ENCODE measurements at places on chromosomes 6 and 20. TPM values are rescaled to one million over a fixed set of nuclear protein-coding genes. Genes with fewer than 3 reads are reported as not detected.
A peak's percentile ranks its signal among the peaks of the same experiment; 100 is the strongest.

Gene DUSP15
- polyA plus RNA-seq, result 3.0 TPM

Gene OR2J3
- polyA plus RNA-seq, result not detected

Gene ALDH5A1
- polyA plus RNA-seq, result 8.2 TPM

DNA sequence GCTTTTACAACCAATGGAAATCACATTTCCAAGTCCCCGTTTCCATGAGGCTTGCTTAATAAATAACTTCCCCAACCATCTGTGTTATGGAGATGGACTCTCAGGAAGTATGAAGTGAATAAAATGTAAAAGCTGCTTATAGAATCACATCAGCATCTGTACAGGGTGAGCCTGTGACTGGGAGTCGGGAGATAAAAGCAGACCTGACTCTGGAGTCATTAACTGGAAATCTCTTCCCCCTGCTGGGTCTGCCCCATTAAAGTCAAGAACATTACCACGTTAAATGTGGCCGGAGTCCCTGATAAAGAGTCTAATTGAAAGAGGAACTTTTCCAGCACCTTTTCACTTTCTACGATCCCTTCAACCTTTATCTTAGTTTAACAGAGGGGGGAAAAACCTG, 368.5 kb downstream of the DOK5 start:
- DNase-seq, result no peak

DNA sequence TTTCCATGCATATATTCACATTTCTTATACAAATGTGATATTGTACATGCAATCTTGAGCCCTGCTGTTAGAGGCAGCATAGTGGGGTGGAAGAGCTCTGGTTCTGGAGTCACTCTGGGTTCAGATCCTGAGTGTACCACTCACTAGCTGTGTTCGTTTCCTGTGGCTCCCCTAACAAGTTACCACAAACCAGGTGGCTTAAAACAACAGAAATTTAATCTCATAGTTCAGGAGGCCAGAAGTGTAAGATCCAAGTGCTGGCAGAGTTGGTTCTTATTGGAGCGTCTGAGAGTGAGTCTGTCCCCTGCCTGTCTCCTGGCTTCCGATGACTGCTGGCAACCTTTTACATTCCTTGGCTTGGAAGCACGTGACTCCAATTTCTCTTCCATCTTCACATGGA, 115.6 kb downstream of the MAP3K7 start:
- DNase-seq, result no peak

Gene TINAG
- polyA plus RNA-seq, result not detected

GRCh38 chr6:7145885-7146828, 38.4 kb downstream of the RREB1 start:
- no peak for DNase-seq

Gene LRRN4
- 0.23 TPM for polyA plus RNA-seq

- DNase-seq, result no peak
Measured at GRCh38 chr6:63533026-63533425, 39.3 kb upstream of the LOC128125822 start.

- no peak for DNase-seq
Measured at GRCh38 chr6:56241124-56241802, 6.1 kb downstream of the COL21A1 start.

GRCh38 chr6:125995972-125996580, 9.7 kb downstream of the TRMT11 start:
- peak; percentile 62 for DNase-seq

- no peak for DNase-seq
Measured at GRCh38 chr6:163804991-163805390, 390.5 kb downstream of the QKI start.

GRCh38 chr6:17165383-17165782, 63.5 kb downstream of the STMND1 start:
- no peak for DNase-seq

- no peak for DNase-seq
Measured at GRCh38 chr6:52984247-52984646, 10.8 kb downstream of the GSTA4 start.

DNA sequence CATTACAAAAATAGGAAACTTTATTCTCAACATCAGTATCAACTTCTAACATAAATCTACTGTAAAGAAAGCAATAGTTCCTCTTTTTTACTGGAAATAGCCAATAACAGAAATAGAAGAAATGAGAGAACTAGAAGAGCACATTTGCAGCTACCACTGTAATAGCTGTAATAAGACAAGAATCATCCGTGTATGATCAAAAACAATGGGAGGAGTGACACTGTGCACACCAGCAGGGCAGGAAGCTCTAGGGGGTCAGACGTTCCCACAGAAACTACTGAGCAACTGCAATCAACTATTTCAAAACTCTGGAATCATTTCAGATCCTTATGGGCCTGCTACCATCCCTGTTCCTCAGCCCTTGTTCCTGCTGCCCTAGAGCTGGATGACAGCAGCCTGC, 43.7 kb downstream of the NINL start:
- no peak for DNase-seq

Gene MYL9
- 551 TPM for polyA plus RNA-seq

- DNase-seq, result no peak
Measured at GRCh38 chr20:37326666-37327065, 19.3 kb upstream of the SRC start.

DNA sequence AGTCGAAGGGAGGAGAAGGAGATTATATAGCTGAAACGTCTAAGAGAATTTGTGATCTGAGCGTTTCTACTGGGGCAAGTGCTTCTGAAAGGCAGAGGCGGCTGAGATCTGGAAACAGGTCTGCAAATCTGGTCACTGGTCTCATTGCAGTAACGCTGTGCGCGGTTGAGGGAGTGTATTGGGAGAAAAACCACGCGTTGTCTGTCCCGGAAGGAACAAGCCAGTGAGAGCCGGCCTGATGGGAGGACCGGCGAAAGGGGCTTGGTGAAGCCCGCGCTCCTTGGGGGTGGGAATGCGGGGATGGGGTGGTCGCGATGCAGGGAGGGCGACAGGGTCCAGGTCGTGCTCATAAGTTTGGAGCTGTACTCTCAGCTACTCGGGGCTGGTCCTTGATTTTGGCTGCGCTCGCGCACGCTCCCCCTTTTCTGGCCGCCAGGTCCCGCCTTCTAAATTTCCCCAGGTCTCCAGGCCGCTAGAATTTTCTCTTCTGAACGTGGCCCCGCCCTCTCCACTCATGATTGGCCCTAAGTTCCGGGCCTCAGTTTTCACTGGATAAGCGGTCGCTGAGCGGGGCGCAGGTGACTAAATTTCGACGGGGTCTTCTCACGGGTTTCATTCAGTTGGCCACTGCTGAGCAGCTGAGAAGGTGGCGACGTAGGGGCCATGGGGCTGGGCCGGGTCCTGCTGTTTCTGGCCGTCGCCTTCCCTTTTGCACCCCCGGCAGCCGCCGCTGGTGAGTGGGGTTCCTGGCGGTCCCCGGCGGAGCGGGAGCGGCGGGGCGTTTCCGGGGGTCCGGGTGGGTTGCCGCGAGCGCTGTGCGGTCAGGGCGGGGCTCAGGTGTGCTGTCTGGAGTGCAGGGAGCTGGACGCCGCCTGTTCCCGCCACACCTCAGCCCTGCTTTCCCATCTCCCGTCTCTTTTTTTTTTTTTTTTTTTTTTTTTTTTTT, at the start of gene MICB:
MICB (plus strand) TSS at position 615 of the 946 bp plus-strand sequence; CDS start at position 664, 49 bp downstream.
- peak; percentile 66 for DNase-seq

DNA sequence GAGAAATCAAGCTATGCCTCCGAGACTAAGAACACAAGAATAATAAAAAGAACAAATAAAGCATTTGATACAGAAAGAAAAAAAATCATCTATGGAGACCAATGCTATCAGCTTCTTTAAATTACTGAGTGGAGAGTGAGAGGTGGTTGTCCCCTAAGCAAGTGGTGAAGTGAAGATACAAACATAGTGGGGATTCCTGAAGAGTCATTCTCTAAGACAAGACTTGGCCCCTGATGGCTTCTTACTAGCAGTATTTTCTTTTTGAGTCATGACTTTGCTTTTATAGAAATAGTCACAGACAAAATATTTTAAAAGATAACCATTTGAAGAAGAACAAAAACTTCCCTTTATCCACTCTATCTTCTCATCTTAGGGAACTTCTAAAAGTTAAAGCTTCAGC, 261.4 kb upstream of the PRDM1 start:
- no peak for DNase-seq

Gene EDN3
- polyA plus RNA-seq, result 33.9 TPM

Gene OTOR
- polyA plus RNA-seq, result not detected

Gene RSPH3
- 3.2 TPM for polyA plus RNA-seq

DNA sequence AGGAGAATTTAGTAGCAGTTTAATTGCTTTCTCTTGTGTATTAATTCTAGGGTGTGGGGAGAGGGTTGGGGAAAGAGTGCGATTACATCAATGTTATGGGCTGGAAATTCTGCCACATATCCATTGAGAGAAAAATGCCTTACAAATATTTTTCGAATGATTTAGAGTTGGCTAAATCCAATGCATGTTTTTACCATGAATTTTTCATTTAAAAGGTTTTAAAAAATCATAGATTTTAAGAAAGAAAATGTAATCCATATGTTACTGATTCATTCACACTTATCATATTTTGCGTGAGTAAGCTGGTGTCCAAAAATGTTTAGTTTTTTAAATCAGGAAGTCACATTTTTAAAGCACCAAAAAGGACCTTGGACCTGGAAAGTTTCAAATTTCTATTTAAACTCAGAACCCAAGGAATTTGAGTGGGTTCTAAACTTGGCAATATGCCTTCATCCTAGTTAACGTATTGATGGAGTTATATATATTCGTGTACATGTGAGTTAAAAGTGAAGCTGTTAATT, 627.4 kb upstream of the CITED2 start:
- DNase-seq, result no peak

DNA sequence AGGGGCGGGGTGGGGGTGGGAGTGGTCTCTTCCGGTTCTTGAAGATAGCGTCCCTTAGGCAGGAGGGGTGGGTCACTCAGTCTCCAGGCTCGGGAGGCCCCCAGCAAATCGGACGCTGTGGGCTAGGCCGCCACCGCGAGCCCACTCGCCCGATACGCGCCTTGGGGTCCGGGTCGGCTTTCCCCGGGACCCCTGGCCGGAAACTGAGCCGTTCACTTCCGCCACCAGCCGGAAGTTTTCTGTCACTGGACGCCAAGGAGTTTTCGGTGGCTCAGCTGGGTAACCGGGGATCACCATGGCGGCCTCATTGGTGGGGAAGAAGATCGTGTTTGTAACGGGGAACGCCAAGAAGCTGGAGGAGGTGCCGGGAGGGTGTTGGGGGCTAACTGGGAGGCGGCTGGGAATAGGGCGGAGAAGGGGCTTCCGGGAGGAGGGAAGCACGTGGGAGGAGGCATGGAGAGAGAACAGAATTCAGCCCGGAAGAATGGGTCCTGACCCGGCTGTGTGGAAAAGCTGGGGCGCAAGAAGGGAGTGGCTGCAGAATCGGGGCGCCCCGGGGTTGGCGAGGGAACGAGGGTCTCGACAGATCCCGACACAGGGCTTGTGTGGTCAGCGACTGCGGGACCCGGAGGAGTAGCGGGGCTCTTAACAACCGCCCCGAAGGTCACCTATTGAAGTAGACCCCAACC, at the start of gene ITPA:
ITPA (plus strand) TSS at position 242 of the 689 bp plus-strand sequence; CDS start at position 296, 54 bp downstream.
- peak; percentile 61 for DNase-seq

Gene TREM2
- polyA plus RNA-seq, result 8.4 TPM

GRCh38 chr6:122726649-122727048, 52.9 kb upstream of the FABP7 start:
- DNase-seq, result no peak

DNA sequence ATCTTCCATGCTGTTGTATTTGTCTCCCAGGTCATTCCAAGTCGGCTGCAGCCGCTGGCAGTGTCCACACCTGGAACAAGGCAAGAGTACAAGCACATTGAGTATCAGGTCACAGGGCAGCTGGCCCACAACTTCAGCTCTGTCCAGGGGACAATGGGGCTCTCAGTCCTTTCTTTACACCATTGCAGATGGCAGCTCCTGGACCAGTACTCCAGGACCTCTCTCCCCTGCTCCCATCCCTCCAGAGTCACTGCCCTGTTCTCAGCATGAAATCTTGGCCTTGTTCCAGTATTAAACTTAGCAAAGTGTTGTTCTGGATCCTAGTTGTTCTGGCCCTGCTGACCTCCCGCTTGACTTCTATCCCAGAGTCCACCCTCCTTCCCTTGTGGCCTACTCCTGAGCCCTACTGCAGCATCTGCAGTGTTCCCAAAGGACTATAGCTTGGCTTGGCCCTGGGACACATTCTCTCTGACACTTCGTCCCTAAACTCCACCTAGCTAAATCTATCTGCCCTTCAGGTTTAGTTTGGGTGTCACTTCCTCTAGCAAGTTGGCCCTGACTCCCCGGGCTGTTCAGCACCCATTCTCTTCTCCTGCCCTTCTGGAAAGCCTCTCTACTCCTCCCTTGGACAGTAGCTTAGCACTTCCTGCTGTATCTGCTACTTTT, 5.8 kb downstream of the TXNDC5 start:
- no peak for DNase-seq

Measured in hindlimb muscle (tissue), 1 donor.